ENCODE measurements at places on chromosomes 1 and 21. TPM values are rescaled to one million over a fixed set of nuclear protein-coding genes. Genes with fewer than 3 reads are reported as not detected.

DNA sequence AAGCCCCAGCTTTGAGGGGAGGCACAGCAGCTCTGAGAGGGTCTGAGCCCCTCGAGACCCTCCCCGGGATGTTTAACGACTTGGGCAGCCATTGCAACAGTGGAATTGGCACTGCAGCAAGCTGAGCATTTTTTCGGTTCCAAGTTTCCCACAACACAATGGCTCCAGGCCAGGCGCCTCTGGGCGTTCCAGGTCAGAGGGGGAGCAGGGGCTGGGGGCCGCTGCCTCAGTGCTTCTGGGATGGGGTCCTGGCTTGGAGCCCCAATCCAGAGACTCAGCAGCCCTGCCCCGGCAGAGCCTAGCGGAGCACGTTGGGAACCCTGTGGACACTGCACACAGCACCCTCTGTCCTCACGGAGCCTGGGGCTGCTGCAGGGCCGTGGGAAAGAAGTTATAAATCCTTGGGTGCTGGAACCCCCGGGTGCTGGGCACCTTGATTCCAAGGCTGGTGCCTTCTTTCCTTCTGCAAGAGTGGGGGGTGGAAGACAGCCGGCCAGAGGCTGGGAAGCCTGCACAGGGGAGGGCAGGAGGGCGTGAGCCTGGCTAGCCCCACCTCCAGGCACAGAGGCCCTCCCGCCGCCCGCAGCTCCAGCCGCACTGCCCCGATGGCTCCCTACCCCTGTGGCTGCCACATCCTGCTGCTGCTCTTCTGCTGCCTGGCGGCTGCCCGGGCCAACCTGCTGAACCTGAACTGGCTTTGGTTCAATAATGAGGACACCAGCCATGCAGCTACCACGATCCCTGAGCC is 50.1 kb downstream of the COL18A1 start:
- no peak for DNase-seq

DNA sequence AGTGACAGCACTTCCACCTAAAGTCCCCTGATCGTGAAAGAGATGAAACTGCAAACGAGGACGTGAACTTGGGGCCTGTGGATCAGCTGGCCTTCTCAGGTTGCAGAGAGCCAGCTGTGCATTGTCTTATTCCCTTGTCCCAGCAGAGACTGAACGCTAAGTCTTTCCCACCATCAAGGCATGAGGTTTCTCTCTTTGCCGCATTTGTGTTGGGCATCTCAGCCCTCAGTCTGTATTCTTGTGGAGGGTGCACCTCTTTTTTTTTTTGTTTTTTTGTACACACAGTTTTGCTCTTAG is 71.4 kb downstream of the KIF26B start:
- DNase-seq, result no peak

DNA sequence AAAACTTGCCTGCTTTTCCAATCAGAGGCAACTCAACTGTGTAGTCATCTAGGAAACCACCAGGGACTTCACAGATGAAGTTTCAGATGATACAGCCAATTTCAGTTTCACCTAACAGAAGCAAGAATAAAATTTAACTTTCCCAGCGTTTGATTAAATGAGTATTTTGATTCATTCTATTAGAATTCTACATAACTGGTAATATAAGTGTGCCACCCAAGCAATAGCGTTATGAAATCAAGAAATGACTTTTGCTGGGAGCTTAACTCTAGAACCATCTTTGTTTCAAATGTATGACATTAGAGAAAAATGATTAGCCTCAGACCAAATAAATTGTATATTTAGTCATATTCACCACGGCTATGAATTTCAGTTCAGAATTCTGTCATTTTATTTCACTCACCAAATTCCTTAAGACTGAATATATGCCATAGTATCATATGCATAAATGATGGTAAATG is 239.3 kb downstream of the NRIP1 start:
- DNase-seq, result peak; percentile 18

DNA sequence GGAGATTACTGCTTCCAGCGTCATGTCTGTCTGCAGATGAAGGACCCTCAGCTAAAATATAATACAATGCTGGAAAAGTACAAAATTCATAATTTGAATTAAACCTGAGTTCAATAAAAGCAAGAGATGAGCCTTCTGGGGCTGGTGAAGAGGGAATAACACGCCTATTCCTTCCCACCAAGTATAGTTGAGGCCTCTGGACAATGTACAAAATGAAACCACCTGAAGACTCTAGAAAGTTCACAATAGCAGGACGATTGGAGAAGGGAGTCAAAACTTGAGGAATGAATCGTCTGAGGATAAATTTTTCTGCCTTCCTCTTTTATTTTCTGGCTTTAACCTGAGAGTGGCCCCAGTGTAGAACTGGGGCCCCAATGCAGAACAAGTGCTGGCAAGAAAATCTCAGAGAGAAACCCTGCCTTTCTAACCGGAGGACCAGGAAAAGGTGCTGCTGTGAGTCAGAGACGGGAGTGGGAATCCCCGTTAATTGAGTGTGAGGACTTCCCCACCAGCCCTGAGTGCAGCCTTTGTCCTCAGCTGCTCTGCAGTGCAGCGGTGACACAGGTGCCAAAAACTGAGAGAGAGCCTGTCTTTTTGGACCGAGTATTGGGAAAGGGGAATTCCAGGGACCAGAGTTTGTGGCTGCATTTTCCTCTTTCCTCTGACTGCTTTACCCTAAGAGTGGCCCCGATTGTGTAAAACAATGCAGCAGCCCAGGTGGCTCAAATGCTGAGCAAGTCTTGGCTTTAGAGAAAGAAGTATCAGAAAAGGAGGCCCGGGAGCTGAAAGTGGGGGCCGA is 264.9 kb downstream of the DYRK1A start:
- DNase-seq, result peak; percentile 14

DNA sequence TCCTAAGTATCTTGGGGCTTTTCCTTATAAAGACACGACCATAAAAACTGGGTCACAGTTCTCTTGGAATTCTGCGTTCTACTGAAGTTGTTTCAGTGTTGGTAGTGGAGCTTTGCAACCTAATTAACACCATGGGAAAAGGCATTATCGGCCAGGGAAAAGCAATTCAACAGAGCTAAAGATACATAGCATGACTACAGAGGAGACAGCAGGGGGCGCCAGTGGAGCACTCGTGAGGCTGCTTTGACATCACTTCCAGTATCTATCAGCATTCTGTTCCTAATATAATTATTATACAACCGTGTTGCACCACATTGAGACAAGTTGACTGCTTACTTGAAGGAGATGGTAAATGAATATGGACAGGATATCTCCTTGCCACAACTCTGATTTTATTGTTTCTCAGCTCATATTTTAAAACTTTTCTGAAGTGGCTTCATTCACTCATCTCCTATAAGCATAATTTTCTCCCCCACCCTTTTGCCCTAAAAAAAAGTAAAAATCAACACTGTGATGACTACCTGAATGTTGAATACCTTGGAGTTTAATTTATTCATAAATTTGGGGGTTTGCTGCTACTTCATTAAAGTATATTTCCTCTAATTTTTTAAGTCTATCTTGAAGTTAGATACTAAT is 39.4 kb downstream of the ZP4 start:
- DNase-seq, result peak; percentile 55

DNA sequence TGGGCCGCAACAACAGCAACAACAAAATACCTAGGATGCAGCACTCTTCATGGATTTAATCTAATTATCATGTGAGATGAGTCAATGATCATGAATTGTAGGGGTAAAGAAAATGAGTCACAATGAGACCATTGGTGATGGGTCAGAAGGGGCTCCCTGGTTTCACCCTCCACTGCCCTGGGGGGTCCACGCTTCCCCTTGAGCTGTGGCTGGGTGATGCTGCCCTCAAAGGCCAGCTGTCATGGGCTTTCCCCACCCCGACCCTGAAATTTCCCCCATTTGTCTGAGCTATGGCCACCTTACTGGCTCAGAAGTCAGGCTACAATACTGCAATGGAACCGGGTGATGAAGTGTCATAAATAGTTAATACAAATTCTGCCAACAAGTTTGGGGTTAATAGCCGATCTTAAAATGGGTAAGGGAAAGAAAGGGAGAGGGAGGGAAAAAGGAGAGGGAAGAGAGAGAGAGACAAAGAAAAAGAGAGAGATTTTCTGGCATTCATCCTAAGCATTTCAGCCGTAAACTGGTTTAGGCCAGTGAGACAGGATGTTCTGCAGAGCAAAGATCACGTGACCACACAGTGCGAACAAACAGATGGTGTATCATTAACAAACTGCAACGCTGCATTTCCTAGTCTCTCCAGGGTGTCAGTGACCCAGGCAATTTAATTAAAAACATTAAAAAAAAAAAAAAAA is 143.4 kb upstream of the ERRFI1 start:
- DNase-seq, result peak; percentile 73

The RUNX3 gene
- 183 TPM for total RNA-seq

The FCER1A gene
- not detected for total RNA-seq

The AIM2 gene
- 8.6 TPM for total RNA-seq
